ENCODE measurements at places on chromosomes 7 and 10.
A peak's percentile ranks its signal among the peaks of the same experiment; 100 is the strongest.

GRCh38 chr7:2893411-2893861 lies 49.3 kb upstream of the GNA12 start:
- DNase-seq: no peak

DNA sequence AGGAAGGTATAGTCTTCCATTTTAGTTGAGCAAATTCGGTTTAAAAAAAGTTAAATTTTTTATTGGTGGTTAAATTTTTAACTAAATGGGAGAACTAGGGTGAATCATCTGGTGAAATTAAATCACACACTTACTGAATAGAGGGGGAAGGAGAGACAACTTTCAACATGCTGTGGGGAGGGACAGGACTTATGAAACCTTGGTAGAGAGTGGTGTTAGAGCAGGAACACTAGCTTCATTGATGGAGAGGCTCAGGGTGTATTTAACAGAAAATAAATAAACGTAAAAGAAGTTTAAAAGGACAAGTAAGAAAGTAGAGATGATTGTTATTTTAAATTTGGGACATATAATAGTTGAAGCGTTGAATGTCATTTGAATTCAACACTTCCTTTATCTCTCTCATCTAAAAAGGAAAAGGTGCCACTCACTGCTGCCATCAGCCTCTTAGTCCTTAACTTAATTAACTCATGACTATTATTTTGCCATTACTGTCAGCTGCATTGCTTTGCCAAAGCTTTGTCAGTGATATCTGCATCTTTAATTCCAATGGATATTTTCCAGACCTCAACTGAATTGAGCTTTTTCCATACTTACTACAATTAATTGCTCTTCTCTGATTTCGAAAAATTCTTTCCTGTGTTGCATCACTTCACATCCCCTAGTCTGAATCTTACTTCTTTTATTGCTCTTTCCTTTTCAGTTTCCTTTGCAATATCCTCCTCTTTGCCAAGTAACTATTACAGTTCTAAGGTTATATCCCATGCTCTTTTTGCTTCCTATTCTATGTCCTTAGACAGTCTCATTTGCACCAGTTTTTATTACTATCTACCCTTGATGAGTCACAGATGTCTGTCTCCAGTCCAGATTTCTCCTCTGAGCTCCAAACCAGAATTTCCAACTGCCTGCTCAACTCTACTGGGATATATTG lies 71.7 kb downstream of the GNAT3 start:
- DNase-seq: peak; percentile 44

GRCh38 chr7:5870311-5870710 lies 10.3 kb upstream of the OCM start:
- no peak for DNase-seq

DNA sequence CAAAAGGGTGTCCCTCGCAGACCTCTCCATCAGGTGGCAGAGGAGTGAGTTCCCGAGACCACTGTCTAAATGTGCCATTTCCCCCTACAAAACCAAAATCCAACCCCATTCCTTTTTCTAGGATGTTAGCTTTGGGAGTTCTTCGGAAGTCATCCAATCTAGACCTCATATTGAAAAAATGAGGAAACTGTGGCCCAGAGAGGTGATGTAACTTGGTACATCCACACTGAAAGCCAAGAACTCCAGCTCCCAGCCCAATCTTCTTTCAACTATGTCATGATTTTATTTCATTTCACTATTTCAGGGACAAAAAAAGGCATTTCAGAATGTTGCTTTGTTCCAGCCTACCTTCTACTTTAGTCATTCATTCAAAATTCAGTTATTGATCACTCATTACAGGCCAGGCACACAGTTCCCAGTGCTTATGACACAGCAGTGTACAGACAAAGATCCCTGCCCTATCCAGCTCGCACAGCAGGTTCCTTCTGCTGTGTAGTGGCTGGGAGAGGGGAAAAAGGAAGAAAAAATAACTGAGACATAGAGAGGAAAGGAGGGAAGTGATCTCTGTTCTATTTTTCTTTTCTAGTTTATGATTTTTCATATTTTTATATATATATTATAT lies 35.8 kb downstream of the SCRN1 start:
- no peak for DNase-seq

DNA sequence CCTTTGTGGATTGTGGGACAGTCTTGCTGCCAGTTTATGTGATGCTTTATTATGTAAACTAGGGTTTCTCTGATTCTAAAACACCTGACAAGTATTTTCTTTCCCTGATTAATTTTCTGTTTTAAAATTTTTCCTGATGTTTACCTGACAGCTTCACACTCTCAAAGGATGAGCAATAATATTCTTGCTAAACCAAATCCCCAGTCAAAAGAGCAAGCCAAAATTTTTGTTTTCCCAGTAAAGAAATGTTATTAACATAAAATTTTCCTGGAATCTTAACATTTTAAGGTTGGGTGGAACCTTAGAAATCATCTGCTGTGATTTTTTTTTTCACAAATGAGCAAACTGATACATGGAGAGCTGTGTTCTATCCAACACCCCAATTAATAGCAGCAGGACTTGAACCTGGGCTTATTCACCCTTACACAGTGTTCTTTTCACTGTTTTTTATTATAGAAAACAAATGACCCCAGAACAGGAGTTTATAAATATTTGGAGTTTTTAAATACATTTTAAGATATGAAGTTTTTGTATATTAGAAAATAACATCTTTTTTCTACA lies 185.2 kb upstream of the VIPR2 start:
- no peak for DNase-seq

DNA sequence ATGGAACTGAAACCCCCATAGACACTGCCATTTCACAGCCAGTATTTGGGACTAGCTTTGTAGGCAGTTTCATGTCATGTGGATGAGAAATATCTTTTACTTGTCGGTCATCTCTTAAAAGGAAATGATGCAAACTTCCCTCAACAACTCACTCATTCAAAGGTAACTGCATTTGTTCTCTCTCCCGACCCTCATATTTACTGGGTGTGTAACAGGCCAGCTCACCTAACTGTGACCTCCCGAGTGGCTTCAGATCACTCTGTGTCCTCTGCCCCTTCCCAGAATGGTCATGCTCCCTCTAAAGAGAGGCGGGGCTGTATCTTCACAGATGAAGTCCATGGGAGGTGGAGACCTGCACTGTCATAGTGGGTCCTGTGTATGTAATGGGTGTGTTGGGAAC lies 14.7 kb downstream of the LRRC18 start:
- DNase-seq: no peak

DNA sequence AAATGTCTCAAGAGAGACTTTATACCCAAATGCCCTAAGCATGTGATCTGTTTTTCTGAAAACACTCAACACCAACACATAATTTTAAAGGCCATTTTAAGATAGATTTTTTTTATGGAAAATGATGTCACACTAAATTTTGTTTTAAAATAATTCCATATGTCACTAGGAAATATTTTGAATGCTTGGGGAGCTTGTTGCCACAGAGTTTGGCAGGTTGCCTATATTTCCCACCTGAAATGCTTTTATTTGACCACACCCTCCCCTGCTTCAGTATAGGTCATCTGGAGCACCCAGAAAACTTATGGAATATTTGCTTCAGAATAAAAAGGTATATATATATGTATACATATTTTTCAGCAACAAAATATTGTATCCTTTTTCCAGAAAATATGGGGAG lies 180.0 kb upstream of the ANK3 start:
- no peak for DNase-seq

DNA sequence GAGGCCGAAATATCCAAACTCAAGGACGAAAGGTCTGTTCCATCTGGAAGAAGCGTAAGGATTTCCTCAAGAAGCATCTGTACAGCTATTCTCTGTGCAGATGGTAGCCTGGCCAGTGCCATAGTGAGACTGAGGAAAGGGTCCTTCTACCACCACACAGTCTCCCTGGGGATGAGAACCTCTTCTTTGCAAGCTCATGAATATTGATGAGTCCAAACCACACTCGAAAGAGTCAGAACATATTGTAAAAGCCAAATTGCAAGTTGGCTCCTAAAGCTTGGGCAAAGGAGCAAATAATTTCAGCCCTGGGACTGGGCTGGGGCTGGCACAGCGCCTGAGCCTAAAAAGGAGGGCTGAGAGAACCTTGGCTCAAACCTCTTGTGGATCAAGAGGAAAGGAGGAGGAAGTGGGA lies 66.1 kb upstream of the PIP4K2A start:
- DNase-seq: no peak

GRCh38 chr7:78444267-78444666 lies 645.7 kb downstream of the PHTF2 start:
- no peak for DNase-seq

- peak; percentile 96 for DNase-seq
Observed at GRCh38 chr7:50534690-50535290, 30.4 kb downstream of the DDC start.

GRCh38 chr10:126705951-126706565 lies 35.6 kb upstream of the C10orf90 start:
- no peak for DNase-seq

DNA sequence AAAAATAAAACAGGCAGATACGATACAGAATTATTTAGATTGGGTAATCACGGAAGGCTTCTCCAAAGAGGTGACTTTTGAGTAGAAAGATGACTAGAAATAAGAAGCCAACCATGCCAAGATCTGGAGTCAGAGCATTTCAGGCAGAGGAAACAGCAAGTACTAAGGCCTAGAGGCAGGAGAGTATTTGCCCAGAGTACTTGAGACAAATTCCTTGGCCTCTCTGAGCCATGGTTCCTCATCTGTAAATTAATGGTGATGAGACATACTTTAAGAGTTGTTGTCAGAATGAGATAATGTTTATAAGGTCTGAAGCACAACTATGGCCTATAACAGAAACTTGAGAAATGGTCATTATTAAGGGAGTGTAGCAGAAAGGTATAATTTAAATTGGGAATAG lies 15.8 kb upstream of the GPR37 start:
- no peak for DNase-seq

DNA sequence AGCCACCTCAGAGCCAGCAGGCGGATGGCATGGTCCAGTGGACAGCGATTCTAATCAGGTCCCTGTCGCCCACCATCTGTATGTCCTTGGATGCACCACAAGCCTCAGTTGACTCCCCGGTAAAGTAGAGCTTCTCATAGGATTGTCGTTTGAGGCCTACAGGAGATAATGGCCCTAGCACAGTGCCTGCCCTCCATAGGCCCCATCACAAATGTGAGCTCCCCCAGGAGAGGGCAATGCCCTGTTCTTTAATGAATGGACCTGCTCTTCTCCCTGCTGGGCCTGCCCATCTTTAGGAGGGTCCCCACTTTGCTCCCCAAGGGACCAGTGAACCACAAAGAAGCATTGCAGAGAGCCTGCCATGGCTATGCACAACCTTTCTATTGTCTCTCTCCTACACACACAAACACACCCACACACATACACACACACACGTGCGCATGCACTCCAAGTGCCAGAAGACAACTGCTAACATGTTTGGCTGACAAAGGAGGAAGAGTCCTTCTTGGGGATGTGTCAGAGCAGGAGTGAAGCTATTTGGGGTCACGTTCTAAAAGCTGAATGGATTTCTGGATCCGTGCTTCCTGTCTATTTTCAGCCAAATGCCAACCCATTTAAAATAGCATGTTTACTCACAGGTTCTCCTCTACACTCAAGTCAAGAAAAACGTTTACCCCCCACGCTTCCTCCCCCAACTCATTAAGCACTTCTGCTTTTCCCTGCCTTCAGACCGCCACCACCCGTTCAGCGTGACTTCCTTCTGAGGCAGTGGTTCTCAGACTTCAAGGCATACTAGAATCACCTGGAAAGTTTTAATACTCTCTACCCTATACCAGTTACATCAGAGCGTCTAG lies 196.1 kb downstream of the GRID1 start:
- DNase-seq: no peak

DNA sequence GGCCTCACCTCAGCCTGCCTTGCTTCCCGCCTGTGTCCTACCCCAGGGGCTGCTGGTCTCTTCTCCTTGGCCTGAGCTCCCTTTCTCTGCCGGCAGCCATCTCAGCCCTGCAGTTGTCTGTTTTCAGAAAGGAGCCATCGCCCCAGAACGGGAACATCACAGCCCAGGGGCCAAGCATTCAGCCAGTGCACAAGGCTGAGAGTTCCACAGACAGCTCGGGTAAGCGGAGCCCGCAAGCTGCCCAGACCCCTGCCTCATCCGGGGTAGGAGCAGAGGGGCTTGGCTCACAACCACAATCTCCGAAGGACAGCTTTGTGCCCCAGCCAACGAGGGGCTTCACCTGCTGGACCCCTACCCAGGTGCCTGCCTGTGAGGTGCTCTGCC lies 5.3 kb upstream of the DEPP1 start:
- no peak for DNase-seq

- DNase-seq: no peak
Observed at GRCh38 chr7:116829041-116829440, 33.3 kb upstream of the CAPZA2 start.

DNA sequence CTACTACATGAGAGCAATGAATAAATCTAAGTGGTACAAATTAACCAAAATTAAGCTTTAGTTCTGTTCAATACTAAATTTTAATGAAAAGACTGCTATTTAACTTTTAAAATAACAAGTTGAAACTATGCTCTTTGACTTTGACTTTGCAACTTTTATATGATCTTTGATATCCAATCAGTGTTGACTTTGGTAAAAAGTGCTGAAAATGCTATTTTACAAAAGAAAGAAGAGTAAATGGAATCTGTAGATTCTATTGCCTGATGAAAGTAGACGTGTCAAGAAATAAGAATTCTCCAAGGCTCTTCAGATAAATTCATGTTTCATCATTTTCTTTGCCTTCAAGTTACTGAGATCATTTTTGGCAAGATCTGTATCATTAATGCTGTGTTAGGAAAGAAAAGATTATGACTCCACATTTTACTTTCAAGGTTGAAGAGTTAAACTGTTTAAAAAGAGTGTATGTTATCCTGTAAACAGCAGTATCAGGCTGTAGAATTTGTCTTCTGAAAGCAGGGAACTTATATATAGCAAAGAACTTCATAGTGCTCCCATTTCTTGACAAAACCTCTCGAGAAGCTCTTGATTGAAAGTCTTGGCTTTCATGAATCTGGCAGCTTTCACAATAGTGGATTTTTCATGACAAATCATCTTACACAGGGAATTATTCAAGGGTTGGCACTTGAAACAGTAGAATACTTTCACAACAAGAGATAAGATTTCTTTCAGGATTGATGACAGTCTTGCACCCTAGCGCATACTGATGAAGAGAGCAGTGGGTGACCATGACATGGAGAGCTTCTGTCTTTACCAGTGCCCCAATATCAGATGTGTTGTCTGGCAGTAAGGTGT lies 72.1 kb downstream of the PTEN start:
- DNase-seq: no peak

GRCh38 chr7:15621468-15621867 lies 59.7 kb upstream of the AGMO start:
- no peak for DNase-seq

GRCh38 chr7:157795643-157796042 lies 458.8 kb downstream of the DNAJB6 start:
- no peak for DNase-seq

Measured in AG04449 (cell line).